ENCODE measurements at places on chromosomes 5 and 9. TPM values are rescaled to one million over a fixed set of nuclear protein-coding genes. Genes with fewer than 3 reads are reported as not detected.

- H3K4me1 ChIP-seq = peaks cover 28% of the 10 kb centered on the region
- H3K27me3 ChIP-seq = no peaks in the 10 kb centered on the region
Measured at GRCh38 chr5:1512541-1513291, 11.0 kb downstream of the LPCAT1 start.

DNA sequence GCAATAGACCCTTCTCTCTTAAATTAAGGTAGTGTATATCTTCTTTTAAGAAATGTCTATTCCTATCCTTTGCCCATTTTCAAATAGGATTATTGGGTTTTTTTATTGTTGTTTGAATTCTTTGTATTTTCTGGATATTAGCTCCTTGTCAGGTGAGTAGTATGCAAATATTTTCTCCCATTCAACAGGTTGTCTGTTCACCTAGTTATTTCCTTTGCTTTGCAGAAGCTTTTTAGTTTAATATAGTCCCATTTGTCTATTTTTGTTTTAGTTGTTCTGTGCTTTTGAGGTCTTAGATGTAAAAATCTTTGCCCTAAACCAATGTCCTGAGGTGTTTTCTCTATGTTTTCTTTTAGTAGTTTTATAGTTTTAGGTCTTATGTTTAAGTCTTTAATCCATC lies 104.7 kb downstream of the CWC27 start:
- H3K4me1 ChIP-seq = no peaks in the 10 kb centered on the region
- no peak overlapping the region for H3K4me3 ChIP-seq
- no peak overlapping the region for H3K27ac ChIP-seq
- DNase-seq = no peak

PPP3R2 gene
- total RNA-seq = not detected

PCDHGB3 gene
- total RNA-seq = 0.55 TPM

DNA sequence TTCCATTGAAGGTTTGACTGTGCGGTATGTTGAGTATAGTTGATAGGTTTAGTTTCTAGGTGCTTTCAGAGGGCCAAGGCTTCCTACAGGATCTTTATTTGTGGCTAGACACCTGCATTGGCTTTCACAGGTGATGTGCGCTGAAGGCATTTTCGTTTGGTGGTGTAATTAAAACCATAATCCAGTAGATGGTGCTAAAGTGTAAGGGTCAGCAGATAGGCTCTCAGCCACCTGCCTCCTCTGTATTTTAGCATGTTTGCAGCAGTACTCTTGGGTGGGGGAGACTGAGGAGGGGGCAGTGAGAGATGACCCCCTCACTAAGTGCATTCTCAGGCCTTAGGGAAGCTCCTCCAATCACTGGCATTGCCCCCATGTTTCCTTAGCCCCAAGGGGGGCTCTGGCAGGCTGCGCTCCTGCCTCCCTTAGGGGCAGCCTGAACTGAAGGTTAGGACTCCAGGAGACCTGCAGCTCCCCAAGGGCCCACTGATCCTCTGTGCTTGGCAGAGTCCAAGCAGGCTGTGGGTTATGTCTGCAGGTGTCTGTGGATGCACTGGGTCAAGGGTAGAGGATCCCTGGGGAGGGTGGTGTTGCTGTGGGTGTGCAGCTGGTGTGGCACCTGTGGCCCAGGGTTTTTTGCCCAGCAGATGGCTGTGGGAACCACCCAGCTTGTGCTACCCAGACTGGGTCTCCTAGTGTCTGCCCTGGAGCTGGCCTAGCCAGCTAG lies 23.4 kb downstream of the CDK20 start:
- DNase-seq = no peak
- H3K4me3 ChIP-seq = no peak overlapping the region
- no peaks in the 10 kb centered on the region for H3K36me3 ChIP-seq
- H3K4me1 ChIP-seq = no peaks in the 10 kb centered on the region
- peaks cover 34% of the 10 kb centered on the region for H3K27me3 ChIP-seq
- no peak overlapping the region for H3K27ac ChIP-seq

- no peak for DNase-seq
- H3K4me1 ChIP-seq = no peaks in the 10 kb centered on the region
- no peak overlapping the region for H3K4me3 ChIP-seq
- H3K27ac ChIP-seq = no peak overlapping the region
- H3K27me3 ChIP-seq = no peaks in the 10 kb centered on the region
- peaks cover 4% of the 10 kb centered on the region for H3K36me3 ChIP-seq
Measured at GRCh38 chr5:94153736-94154450, 412.5 kb upstream of the POU5F2 start.

DNA sequence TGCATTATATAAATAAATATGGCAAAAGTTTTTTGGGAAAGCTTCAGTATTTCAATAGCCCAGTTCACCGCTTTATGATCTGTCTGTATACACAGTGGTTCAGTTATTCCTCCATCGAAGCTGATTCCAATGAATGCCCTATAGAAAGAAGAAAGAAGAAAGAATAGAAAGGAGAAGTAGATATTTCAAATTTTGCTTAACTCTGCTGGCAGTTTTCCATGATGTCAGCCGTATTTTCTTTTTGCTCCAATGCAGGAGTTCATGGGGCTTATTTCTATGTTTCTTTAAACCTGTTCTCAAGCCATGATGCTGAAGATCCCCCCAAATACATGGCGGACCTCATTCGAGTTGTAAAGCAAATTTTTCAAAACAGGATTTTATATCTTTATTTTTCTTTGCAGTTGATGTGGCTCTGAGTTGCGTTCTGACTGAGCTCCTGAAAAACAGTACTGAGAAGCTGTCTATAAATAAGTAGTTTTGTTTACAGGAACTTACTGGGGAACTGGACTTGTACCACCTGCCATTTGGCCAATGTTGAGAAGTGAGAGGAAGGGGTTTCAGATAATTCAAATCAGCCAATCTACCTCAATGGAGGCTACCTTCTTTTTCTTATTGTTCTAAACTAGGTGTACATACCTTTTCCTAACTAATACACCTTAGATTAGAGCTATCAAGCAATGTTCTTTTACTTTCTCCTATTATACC lies 418.5 kb upstream of the MEF2C start:
- DNase-seq = no peak
- no peak overlapping the region for H3K27ac ChIP-seq
- no peaks in the 10 kb centered on the region for H3K36me3 ChIP-seq
- H3K4me3 ChIP-seq = no peak overlapping the region
- H3K4me1 ChIP-seq = no peaks in the 10 kb centered on the region

DNA sequence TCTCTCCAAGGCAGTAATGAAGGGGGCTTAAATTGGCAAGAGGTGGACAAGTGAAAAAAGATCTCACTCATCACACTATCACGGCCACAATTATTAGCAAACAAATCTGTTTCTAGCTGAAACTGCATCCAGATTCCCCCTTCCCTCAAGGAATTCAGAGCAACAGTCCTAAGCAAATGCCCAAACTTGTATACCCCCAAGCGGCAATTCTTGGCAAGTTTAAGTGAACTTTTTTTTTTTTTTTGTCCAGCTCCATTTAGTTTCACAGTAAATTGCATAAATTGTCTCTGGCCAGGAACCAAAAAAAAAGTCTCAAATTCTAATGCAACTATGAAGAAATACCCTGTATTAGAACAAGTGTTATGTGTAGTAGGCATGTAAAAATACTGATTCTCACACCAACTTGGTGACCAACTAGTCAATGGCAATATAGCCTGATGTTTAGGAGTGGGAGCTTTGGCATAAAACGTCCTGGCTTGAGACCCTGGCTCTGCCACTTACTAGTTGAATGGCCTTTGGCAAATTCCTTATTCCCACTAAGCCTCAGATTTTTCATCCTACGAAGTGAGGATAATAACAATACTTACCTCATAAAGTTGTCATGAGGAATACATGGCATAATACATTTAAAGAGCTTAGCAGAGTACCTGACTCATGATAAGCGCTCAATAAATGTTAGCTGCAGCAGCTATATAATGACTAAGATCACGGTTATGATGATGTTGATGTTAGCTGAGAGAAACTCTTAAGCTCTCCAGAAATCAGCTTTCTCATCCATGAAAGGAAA lies 193.2 kb downstream of the ADAMTSL1 start:
- no peak overlapping the region for H3K4me3 ChIP-seq
- no peaks in the 10 kb centered on the region for H3K36me3 ChIP-seq
- H3K27me3 ChIP-seq = peaks cover 12% of the 10 kb centered on the region
- no peaks in the 10 kb centered on the region for H3K4me1 ChIP-seq

RLN2 gene
- total RNA-seq = 3.7 TPM

DNA sequence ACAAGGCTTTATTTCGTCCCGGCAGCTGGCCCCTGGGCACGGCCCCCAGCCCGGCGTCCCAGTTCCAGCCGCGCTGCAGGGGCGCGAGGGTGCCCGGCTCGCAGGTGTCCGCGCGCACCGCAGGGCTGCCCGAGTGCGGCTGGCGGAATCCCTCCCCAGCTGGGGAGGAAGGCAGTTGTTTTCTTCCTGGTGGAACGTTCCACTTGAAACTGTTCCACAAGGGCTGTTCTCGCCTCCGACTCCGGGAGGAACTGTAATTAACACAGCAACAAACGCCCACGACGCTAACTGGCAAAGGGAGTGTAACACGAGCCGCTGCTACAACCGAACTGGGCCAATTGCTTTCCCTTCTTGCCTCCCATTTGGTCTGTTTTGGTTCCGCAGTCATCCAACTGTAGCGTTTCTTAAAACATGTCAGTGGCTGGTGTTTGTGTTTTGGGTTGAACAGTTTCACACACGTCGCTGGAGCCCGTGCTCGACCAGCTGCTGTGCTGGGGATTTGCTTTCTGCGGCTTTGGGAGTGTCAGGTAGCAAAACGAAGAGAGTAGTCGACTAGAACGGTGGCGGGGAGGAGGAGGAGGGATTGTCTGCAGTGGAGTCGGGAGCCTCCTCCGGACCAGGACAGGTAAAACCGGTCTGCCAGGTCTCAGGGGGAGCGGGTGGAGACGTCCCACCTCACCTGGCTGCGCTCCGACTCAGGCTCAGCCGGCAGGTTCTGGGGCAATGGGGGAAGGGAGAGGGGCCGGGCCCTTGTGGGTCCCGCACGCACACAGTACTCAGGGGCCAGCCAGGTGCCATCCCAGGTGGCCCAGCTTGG lies 131.6 kb upstream of the NIPBL start:
- DNase-seq = no peak
- peaks cover 33% of the 10 kb centered on the region for H3K27me3 ChIP-seq
- no peak overlapping the region for H3K27ac ChIP-seq
- peaks cover 4% of the 10 kb centered on the region for H3K36me3 ChIP-seq

- H3K4me1 ChIP-seq = peaks cover 2% of the 10 kb centered on the region
Measured at GRCh38 chr9:96661711-96662110, 6.6 kb upstream of the PRXL2C start.

PCDHB12 gene
- not detected for total RNA-seq

- no peak overlapping the region for H3K4me3 ChIP-seq
- H3K27ac ChIP-seq = no peak overlapping the region
- DNase-seq = no peak
- peaks cover 61% of the 10 kb centered on the region for H3K4me1 ChIP-seq
- peaks cover 5% of the 10 kb centered on the region for H3K36me3 ChIP-seq
Measured at GRCh38 chr5:1314564-1314982, 19.7 kb upstream of the TERT start.
